ENCODE measurements at places on chromosomes 11 and 22. TPM values are rescaled to one million over a fixed set of nuclear protein-coding genes. Genes with fewer than 3 reads are reported as not detected.

H19 gene
- 11.1 TPM for total RNA-seq

DNA sequence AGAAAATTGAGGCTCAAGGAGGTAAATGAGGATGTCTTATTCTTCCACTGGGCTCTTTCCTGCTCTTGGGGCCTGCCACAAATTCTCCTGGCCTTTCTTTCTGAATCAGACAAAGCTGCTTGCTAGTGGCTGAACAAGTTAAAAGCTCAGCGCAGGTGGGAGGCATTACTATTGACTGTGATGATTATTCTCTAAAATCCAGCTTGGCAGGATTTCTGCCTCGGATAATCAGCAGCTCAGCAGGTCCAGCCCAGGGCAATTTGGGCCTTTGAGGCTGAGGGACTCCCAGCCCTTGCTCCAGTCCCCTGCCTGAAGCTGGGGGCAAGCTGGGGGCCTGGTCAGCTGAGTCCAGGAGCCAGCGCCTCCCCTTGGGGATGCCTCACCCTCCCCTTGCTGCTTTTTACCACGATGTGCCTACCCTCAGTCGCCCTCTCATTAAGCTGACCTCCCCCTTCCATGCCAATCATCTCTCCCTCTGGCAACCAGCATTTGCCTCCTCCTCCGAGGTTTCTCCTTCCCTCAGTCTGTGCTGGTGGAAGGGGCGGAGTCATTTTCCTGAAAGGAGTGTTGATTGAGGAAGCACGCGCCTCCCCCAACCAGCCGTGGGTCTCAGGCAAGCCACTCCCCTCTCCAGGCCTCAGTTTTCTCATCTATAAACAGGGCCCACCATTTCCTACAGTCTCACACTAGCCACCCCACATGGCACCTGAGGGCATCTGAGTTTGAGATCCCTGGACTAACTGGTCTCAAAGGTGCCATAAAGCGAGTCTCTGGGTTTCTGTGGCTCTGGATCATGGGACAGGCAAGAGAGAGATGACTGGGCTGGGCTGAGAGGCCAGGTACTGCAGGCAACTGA, 60.6 kb upstream of the PRDM11 start:
- DNase-seq, result peak; percentile 22

DNA sequence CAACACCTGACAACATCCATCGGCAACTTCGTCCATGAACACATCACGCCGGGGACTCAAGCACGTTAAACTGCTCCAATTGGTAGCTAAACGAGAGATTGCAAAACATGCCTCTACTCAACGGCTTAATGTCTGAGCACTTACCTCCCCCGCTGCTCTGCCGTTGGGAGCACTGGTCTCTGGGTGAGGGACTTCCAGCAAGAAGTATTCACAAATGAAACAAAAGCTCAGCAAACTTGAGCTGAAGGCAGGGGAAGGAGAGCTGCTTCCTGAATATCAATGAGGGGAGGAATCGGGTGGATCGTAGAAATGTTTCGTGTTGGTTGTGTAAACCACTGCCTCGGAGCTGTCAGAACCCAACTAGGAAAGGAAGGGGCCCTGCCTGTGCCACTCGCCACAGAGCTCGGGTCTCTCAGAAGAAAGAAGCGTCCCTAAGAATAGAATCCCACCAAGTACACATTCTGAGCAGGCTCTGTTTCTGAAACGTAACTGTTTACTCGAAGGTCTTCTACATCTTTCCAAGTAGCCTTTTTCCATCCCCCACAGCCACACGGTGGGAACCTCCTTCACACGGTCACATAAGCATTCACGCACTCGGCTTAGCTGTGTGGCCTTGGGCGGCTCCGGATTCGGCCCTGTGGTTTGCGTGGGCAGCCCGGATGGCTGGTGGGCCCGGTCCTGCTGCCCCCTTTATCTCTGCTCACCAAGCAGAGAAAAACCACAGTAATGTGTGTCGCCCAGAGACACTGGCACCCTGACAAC, at the start of gene MLC1:
TSS of gene MLC1 (minus strand) at position 216 of the 762 bp plus-strand sequence. CDS start 524 bp downstream, outside the sequence.
- no peak for DNase-seq

DNA sequence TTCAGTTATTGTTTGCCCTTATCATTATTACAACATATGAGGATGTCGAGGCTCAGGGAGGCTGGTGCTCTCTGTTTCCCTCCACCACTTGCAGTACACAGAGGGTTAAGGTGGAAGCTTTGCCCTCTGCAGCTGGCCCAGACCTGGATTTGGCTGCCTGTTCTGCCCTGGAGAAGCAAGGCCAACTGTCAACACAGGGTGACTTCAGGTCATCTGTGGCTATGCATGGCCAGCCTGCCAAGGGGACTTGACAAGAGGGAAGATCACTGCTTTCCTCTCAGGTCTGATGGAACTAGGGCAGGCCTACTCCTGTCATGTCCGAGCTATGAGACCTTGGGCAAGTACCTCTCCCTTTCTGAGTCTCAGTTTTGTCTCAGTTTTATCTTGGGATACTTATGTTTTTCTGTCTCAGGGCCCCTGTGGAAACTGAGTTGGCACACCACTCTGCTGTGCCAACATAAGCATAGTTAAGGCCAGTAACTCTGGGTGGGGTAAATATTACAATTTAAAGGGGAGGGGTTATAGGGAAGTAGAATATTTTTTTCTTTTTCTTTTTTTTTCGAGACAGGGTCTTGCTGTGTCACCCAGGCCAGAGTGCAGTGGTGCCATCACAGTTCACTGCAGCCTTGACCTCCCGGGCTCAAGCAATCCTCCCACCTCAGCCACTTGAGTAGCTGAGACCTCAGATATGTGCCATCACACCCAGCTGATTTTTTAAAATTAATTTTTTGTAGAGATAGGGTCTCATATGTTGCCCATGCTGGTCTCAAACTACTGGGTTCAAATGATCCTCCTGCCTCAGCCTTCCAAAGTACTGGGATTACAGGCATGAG, 2.4 kb upstream of the THRSP start:
- DNase-seq, result no peak

CRYAB gene
- 9.9 TPM for total RNA-seq

SLC6A5 gene
- total RNA-seq, result not detected

CASTOR1 gene
- 3.4 TPM for total RNA-seq

- DNase-seq, result no peak
These were observed 10.4 kb upstream of the MALAT1 start for GRCh38 chr11:65488273-65489034.

TPBGL gene
- 2.7 TPM for total RNA-seq

LRFN4 gene
- 3.9 TPM for total RNA-seq

DNA sequence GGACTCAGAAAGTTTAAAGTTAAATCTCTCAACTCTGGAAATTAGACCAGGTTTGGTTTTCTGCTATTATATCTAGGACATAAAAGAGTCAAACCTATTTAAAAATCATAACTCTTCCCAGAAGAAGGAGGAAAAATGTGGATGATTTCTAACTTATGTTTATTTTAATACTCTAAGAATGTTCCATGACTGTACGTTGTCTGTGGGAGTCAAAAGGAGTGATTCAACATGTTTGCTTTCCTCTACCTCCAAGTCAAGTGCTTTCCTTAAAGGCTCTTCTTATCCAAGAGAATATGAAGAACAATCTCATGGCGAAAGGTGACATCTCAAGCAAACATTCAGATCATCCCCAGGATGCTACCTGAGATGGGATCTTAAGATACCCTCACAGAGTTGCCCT, 21.6 kb downstream of the OR51E1 start:
- DNase-seq, result no peak

GP1BB gene
- 1.6 TPM for total RNA-seq

- no peak for DNase-seq
These were observed 4.8 kb upstream of the TRIM6 start for GRCh38 chr11:5591613-5592012.
